ENCODE measurements at places on chromosomes 2 and 18.

GRCh38 chr2:12704378-12704777 is 12.4 kb upstream of the TRIB2 start:
- no peak for DNase-seq

DNA sequence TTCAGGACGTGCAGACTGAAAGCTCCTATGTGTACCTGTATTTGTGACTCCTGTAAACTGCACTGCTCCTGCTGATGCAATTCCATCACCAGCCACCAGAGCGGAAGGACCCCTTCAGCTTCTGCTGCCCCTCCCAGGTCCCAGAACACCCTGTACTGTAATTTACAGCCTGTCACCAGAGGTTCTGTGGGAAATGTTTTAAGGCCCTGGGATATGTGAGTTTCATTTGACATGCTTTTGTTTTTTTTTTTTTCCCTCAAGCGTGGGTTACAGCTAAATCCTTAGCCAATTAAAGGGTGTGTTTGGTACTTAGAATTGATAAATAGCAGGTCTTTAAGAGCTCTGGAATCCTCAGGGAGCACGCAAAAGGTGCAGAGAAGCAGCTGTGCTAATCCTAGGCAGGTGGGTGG is 79.4 kb downstream of the KCTD1 start:
- peak; percentile 74 for DNase-seq

DNA sequence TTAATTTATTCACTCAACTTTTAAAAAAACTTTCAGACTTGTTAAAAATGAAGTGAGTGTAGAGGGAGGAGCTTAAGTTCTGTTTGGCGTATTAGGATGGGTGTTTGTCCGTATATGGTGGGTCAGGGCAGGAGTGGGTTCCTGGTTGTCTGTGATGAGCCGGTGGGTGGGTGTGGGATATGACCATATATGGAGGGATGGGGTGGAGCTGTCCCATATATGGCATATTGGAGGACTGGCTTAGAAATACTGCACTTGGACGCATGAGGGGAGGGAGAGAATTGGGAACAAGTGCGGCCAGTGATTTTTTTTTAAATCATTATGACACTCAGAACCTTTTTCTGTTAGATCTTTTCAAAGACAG is 1.5 kb downstream of the KDM3A start:
- no peak for DNase-seq

GRCh38 chr2:210681491-210681890 is 125.1 kb downstream of the CPS1 start:
- peak; percentile 31 for DNase-seq

- peak; percentile 16 for DNase-seq
Measured at GRCh38 chr2:636641-637405, 40.4 kb downstream of the TMEM18 start.

DNA sequence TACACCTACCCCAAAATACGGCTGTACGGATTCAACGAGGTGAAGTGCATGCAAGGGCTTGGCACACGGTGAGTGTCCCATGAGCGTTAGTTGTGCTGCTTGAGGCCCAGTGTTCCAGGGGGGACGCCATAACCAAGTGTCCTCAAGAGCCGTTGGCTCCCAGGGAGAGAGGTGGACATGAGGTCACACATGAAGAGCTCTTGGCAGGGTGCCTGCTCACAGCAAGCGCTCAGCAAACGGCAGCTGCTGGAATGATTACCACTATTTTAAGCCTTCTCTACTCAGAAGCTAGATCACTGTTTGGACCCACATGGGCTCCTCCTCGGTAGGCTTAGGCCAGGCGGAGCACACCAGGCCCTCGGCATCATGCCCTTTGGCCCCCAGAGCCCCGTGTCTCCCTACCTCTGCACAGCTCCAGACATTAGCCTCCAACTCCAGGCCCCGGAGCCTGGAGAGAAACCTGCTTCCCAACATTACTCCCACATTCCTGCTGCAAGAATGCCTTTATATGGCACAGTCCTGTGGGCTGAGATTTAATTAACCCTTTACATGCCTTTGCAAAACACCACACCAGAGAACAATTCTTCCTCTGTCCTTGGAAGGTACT is 68.4 kb upstream of the PPP1CB start:
- peak; percentile 26 for DNase-seq

DNA sequence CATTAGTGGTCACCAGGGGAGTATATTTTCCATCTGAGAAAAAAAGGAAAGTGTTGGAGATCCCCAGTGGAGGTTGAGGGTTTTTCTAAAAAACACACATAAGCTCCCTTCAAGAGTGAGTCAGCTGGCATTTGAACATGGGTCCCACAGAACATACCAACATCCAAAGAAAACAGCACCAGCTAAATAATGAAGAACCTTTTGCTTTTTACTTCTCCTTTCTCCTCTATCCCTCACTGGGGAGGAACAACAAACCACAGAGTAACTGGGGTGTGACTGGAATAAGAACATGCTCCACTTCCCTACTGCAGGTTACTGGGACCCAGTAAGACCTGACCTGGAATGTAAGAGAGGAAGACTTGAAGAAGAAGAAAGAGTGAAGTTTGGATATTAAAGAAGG is 56.5 kb upstream of the RAPH1 start:
- no peak for DNase-seq

DNA sequence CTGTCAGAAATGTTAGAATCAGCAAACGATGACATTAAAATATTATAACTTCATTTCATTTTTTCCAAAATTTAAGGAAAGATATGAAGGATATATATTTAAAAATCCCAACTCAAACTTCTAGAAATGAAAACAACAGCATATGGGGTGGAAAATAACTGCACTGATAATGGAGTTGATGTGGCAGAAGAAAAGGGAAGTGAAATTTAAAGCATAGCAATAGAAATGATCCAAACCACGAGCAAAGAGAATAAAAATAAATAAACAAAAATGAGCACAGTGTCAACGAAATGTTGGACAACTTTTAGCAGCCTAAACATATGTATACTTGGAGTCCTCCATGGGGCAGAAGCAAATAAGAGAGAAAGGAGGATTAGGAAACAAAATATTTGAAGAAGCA is 280.2 kb downstream of the KCNJ3 start:
- no peak for DNase-seq

DNA sequence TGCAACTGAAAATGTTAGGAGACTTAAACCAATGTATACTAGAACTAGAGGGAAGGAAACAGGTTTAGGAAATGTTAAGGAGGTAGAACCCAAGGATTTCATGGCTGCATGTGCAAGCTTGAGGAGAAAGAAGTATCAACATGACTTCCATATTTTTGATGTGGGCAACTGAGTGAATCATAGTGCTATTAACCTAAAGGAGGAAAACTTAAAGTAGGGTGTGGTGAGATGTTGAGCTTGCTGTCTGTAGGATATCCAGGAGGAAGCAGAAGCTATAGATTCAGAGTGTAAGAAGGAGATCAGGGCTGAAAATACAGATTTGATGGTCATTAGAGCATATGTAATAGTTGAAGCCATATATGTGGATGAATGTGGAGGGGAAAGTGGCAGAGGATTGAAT is 31.5 kb downstream of the NDC80 start:
- no peak for DNase-seq

GRCh38 chr2:186575856-186576255 is 14.0 kb upstream of the ITGAV start:
- DNase-seq = no peak

- DNase-seq = no peak
Measured at GRCh38 chr2:137927846-137928245, 36.4 kb upstream of the HNMT start.

DNA sequence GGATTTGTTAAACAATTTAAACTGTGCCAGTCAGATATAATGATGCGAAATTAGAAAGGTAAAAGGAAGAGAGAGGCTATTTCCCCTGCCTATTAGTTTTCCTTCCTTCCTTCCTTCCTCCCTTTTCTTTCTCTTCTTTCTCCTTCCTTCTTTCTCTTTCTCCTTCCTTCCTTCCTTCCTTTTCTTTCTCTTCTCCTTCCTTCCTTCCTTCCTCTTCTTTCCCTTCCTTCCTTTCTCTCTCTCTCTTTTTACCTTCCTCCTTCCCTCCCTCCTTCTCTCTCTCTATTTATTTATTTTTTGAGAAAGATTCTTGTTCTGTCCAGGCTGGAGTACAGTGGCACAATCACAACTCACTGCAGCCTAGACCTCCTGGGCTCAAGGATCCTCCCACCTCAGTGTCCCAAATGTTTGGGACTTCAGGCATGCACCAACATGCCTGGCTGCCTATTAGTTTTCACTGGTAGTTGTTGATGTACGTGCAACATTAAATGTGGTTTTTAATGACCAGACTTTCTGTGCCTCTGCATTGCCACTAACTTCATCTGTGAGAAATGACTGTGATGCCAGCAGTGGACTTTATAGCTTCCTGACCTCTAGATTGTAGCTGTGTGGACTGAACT is 48.7 kb upstream of the NFE2L2 start:
- no peak for DNase-seq

GRCh38 chr2:222336931-222337330 is 38.1 kb upstream of the PAX3 start:
- DNase-seq = no peak

GRCh38 chr2:122063716-122064115 is 308.3 kb downstream of the TSN start:
- no peak for DNase-seq

GRCh38 chr18:79796016-79796415 is 1.7 kb upstream of the KCNG2 start:
- no peak for DNase-seq

DNA sequence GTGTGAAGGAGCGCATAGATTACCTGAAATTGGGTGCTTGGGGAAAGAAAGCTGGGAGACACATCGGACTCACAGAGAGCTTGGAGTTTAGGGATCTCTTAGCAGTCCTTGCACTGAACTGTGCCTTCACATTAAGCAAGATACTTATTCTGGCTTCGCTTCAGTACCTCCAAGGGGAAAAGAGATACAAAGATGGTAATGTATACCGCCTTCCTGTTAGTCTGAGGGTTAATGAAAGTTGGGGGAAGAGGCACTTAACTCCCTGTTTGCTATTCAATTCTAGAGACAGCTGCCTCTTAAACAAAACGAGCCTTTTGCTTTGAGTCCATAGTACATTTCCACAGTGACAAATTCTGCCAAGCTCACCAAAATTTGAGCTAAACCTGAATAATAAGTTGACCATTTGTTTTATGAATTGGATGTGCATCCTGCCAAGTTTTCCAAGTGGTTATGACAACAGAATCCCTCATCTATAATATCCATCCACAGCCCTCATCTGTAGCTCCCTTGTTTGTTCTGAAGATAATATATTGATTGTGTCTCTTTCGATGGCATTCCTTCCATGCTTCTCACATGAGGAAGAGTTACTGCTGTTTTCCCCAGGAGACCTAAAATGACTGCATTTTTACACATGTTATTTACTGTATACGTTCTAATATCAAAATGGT is 287.1 kb upstream of the ATP5MC3 start:
- DNase-seq = peak; percentile 8

- DNase-seq = no peak
Measured at GRCh38 chr2:69836316-69836715, 6.9 kb downstream of the GMCL1 start.

GRCh38 chr2:227816507-227817294 is 3.1 kb downstream of the CCL20 start:
- no peak for DNase-seq

GRCh38 chr2:112876257-112876970 is 34.6 kb upstream of the IL37 start:
- no peak for DNase-seq

- no peak for DNase-seq
Measured at GRCh38 chr2:168744844-168745243, 57.6 kb upstream of the NOSTRIN start.

GRCh38 chr2:6926071-6926732 is 9.0 kb downstream of the RNF144A start:
- no peak for DNase-seq

GRCh38 chr2:36859366-36859792 is 107.0 kb downstream of the STRN start:
- no peak for DNase-seq

GRCh38 chr2:114039677-114040076 is 149.8 kb downstream of the ACTR3 start:
- DNase-seq = no peak

DNA sequence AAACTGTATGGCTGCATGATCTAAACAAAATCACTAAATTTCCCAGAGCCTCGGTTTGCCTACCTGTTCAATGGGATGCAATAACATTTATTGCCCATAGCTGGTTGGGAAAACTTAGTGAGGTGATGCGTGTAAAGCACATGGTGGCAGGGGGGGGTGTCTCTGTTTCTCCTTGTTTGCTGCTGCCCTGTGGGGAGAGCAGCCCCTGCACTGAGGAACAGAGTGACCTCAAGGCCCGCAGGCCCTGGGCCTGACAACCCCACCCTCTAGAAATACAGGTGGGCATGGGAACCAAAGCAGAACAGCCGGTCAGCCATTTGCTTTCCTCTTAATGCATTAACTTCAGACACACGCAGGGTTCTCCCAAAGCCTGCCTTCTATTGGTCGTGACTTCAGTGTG is 55.1 kb upstream of the SLC66A3 start:
- DNase-seq = no peak

- DNase-seq = no peak
Measured at GRCh38 chr2:19651466-19651865, 250.3 kb downstream of the TTC32 start.

- no peak for DNase-seq
Measured at GRCh38 chr18:36309436-36310391, 12.2 kb downstream of the FHOD3 start.

- DNase-seq = no peak
Measured at GRCh38 chr2:51224790-51225189, 192.9 kb upstream of the NRXN1 start.

DNA sequence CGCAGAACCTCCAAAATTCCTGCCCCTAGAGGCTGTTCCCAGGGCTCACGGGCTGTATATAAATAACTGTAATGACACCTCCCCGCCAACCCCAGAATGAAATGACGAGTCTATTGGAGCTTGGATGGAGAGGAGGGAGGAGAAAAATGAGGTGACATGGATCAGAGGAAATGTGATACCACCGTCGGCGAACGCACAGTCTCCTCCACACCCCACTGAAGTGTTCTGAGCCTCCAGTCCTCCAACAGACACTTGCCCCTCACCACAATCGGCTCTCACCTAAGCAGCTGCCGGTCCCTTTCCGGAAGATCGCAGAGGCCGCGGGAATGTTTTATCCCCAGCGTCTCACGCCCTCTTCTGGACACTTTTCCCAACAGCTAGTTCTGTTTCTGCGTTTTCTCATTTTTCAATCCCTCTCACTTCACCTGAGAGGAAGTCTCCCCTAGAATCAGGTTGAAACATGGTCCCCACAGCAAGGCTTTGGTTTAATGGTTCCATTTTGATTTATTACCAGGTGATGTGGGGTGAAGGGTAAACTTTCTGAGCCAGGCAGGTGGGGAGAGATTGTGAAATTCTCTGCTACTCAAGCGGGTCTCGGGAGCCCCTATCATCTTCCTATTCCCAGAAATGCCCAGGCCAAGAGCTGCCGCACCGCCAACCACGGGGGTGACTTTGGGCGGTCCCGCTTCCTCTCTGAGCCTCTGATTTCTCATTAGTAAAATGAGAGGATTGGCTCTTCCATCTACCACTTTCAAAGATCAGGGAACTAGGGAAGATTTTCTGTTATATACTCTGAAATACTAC is 9.1 kb upstream of the MYO5B start:
- DNase-seq = peak; percentile 69

Data from NCI-H187 (cell line).